ENCODE measurements at places on chromosomes 5 and 9.

GRCh38 chr5:142512043-142513042 lies 173.5 kb downstream of the FGF1 start:
- no peak for DNase-seq

DNA sequence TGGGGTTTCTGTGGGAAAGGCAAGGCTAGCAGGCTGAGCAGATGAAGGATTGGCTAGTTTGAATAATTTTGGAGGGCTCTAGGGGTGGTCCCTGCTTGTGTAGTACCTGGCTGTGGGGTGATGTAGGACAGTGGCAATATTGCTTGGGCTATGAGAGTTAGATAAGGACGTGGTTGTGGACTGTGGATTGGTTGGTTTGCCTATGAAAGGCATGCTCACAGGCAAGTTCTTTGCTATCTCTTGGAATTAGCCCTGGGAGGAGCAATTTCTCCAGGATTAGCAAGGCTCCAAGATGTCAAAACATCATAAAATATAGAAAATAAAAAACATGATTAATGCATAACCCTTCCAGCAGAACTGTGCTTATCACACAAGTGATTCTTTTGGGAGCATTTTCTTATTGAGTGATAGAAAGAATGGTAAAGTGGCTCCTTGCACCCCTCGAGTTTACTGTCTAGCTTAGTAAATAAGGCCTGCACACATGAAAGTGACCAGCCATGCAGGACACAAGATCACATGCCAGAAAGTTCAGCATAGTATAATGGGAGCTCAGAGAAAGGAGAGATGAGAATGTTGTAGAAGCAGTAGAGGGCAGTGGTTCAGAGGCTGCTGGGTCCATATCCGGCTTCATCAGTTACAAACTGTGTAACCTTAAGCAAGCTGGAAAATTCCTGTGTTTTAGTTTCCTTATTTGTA lies 13.8 kb downstream of the AOPEP start:
- no peak for DNase-seq

- no peak for DNase-seq
These were observed 165.6 kb upstream of the ZNF462 start for GRCh38 chr9:106697390-106697749.

DNA sequence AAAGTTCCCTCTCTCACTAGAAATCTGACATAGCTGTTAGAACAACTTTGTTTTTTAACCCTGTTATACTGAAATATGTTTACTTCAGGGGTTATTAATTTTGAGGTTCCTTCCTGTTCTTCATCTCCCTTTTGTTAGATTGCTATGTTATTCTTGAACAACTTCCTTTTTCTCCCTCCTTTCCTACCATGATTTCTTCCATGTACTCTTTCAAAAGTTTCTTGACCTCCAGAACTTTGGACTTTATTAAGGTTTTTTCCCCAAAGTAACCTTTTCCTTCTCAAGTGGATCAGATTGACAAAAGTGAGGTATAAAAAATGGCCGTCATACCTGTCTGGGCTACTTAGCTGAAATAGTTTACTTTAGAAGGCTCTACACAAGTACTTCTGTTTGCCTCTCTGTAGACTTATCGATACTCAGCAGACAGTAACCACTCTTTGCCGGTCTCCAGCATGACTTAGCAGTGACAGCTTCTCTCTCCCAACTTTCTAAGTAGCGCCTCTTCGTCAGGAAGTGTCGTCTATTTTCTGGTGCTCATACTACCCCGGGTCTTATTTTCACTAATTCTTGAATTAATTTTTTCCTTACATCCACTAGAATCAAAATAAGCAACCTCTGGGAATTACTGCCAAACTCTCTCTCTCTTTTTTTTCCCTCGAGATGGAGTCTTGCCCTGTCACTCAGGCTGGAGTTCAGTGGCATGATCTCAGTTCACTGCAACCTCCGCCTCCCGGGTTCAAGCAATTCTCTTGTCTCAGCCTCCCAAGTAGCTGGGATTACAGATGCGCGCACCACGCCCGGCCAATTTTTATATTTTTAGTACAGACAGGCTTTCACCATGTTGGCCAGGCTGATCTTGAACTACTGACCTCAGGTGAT lies 19.7 kb downstream of the NFIL3 start:
- no peak for DNase-seq

- no peak for DNase-seq
These were observed 52.1 kb upstream of the EXOC3 start for GRCh38 chr5:390623-391491.

DNA sequence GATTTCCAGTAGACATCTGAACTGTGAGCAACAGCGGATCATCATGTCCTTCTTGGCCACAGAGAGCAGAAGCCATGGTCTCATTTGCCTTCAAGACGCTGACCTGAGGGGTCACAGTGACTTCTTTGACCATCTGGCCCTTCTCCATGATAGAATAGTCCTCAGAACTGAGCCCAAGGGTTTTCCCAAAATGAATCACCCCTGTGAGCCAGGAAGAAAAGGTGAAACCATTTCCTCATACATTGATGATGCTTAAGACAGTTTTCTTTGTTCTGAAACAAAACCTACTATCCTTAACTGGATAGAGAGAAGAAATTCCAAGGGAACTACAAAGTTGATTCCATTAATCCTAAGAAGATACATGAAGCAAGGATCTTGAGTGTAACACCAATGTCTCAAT lies 503.9 kb downstream of the CTNND2 start:
- DNase-seq, result no peak

DNA sequence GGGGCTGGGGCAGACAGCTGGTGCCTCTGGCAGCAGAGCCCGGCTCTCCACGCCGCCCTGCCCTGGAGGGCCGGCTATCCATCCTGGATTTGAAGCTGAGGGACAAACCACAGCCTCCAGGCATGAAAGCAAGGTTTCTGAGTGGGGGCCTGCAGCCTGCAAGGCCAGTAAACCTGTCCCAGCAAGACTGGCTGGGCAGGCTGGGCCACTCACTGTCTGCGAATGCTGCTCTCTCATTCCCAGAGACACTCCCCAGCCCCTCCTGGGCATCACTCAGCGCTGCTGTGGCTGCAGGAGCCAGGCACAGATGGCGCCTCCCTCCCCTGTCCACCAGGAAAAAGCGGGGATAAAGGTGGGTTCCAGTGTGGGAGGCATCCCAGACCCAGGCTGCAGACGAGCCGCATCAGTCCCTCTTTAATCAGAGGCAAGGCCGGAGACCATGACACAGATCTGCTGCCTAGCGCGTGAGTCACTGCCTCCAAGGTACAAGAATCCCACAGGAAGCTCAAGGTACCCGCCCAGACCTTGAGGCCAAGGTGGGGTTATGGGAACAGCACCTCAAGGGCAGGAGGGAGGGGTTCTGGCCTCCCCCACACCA lies 118.0 kb downstream of the VAV2 start:
- no peak for DNase-seq

DNA sequence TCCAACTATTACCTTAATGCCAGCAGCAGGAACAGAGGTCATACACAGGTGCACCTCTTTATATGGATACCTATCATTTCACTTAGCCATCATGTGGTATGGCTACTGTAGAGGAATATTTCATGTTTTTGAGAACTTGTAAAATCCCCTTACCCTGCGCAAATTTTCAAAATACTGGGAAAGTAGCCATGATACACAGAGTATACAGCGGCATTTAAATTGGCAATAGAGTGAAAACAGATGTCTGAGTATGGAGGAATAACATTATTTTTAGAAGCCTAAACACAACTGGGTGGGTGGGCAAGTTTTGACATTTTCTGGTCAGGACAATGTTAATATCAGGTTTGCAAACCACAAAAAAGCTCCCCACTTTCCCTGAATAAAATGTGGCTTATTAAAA lies 109.5 kb downstream of the SMIM23 start:
- no peak for DNase-seq

- no peak for DNase-seq
These were observed 66.8 kb downstream of the TSPAN17 start for GRCh38 chr5:176714067-176714466.
